ENCODE measurements at places on chromosomes 13 and 19. TPM values are rescaled to one million over a fixed set of nuclear protein-coding genes. Genes with fewer than 3 reads are reported as not detected.

Gene LIM2
- total RNA-seq = not detected

Gene FXYD3
- 8.3 TPM for total RNA-seq

Gene HCN2
- 1.5 TPM for total RNA-seq

Gene LILRB1
- not detected for total RNA-seq

Gene LGALS14
- total RNA-seq = 0.71 TPM

- H3K27ac ChIP-seq = no peak overlapping the region
- H3K36me3 ChIP-seq = no peaks in the 10 kb centered on the region
- no peaks in the 10 kb centered on the region for H3K4me1 ChIP-seq
- no peak for DNase-seq
- H3K4me3 ChIP-seq = no peak overlapping the region
- no peaks in the 10 kb centered on the region for H3K27me3 ChIP-seq
These were observed 309.2 kb downstream of the LIG4 start for GRCh38 chr13:107906131-107906530.

Measured in mesothelial cell of epicardium (in vitro differentiated cells).